Adipocyte (in vitro differentiated cells): ENCODE measurements at places on chromosomes 1 and 21.

- no peak for DNase-seq
These were observed 34.9 kb upstream of the BTG2 start for GRCh38 chr1:203270448-203270847.

DNA sequence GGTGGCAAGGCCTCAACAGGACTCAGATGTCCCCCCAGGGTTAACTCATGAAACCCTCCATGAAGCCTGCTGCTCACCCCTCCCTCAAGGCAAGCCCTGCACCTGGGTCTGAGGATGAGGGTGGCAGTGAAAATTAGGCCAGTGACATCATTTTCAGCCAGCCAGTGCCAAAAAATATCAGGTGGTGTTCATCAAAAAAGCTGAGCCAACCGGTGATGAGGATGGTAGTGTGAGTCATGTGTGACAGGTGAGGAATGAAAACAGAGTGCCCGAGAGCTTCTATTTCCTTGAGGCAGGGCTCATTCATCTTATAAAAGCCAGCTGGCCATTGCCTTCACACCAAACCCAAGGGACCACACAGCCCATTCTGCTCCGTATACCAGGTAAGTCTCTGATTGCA, at the start of gene SPRR1A:
Gene SPRR1A (plus strand): TSS at position 339 of the 400 bp plus-strand sequence. CDS start 1,150 bp downstream, outside the sequence.
- no peak for DNase-seq

DNA sequence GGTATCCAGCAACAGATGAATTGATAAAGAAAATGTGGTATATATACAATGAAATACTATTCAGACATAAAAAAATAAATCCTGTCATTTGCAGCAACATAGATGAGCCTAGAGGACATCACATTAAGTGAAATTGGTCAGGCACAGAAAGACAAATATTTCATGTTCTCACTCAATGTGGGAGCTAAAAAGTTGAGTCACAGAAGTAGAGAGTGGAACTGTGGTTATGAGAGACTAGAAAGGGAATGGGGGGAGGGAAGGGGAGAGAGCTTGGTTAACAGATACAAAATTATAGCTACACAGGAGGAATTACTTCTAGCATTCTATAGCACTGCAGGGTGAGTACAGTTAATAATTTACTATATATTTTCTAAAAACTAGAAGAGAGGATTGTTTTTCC, 37.1 kb upstream of the SERPINC1 start:
- peak; percentile 10 for DNase-seq

DNA sequence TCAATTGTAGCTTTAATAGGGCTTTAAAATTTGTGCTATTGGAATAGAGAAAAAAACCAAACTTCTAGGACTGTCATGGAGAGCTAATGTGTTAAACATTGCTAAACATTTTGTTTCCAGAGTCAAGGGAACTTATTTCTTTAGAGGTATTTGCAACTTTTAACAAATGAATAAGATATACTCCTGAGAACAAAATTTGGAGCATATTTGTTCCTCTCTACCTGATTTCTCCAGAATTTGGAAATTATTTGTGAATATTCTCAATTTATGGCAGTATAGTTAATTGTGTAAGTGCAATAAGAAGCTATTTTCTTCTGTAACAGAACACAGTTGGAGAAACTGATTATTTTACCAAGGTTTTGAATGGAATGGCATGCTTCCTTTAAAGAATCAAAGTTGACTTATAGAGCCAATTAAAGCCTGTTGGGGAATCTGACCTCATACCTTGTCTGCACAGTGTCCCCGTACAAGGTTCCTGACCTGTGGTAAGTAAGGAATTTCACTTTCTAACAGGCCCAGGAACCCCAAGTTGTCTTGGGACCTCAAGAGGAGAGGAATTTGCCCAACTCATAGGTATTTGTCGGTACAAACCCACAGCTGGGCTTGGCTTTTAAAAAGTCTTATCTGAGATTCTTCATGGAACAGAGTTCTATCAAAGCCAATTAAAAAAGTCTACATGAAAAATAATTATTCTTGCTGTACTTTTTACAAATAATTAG, 72.6 kb upstream of the CSF1 start:
- DNase-seq = no peak

- DNase-seq = peak; percentile 72
These were observed 149.5 kb upstream of the B3GALT2 start for GRCh38 chr1:193335806-193336428.

DNA sequence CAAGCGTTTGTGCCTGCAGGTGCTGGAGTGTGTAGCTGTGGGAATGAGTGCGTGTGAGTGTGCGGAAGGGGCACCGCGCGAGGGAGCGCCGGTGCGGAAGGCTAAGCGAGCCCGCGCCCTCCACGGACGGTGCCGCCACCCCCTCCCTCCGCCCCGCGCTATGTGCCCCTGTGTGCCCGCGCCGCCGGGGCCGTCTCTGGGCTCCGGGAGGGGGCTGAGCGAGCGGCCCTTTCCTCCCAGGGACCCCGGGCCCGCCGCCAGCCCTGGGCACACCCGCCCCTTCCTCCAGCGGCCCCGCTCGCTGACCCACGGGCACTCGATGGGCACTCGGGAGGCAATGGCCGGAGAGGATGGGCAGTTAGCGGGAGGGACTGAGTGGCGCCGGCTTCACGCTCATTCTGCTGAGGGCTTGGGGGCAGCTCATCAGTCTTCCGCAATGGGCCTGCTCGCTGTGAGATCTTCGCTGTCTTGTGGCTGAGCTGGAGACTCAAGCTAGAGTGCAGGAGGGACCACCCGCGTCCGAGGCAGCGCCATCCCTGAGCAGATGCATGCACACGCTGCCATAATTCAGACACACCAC, 8.6 kb upstream of the ADGRB2 start:
- no peak for DNase-seq

DNA sequence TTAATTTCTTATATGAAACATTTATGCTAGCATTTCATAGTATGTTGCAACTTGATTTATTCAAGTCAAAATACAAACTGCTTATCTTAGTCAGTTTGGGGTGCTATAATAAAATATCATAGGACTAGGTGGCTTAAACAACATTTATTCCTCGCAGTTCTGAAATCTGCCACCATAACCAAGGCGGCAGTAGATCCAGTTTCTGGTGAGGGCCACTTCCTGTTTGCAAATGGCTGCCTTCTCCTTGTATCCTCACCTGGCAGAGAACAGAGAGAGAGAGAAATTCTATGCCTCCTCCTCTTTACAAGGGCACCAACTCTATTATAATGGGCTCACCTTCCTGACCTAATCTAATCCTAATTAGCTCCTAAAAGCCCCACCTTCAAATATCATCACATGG, 76.1 kb upstream of the RGS2 start:
- no peak for DNase-seq

DNA sequence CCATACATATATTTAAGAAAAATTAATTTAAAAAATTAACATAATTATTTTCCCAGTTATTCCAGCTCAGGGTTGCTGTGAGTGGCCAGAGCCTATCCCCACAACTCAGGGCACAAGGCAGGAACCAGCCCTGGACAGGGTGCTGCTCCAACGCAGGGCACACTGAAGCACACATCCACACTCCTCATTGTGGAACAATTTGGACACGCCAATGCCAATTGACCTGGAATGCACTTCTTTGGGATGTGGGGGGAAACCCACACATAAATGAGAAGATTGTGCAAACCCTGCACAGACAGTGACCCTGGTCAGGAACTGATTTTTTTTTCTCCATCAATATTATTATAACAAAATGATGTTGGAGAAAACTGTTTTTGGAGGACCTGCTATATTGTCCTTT, 23.4 kb downstream of the SAMSN1 start:
- no peak for DNase-seq

DNA sequence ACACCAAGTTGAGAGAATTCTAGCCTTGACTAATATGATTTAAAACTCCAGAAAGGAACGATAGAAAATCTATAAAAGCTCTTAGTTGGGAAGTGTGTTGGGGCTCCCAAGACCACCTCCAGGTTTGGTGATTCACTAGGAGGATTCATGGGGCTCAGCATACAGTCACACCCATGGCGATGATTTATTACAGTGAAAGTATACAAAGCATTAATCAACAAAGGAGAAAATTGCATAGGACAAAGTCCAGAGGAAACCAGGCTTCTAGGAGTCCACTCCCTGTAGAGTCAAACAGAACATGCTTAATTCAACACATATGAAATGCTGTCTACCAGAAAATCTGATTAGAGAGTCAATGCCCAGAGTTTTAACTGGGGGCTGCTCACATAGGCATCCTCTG, 4.8 kb downstream of the CDCA8 start:
- no peak for DNase-seq

- DNase-seq = no peak
These were observed 465.8 kb upstream of the PLXNA2 start for GRCh38 chr1:208709981-208710380.

GRCh38 chr1:227033880-227034279, 93.8 kb downstream of the COQ8A start:
- DNase-seq = no peak

DNA sequence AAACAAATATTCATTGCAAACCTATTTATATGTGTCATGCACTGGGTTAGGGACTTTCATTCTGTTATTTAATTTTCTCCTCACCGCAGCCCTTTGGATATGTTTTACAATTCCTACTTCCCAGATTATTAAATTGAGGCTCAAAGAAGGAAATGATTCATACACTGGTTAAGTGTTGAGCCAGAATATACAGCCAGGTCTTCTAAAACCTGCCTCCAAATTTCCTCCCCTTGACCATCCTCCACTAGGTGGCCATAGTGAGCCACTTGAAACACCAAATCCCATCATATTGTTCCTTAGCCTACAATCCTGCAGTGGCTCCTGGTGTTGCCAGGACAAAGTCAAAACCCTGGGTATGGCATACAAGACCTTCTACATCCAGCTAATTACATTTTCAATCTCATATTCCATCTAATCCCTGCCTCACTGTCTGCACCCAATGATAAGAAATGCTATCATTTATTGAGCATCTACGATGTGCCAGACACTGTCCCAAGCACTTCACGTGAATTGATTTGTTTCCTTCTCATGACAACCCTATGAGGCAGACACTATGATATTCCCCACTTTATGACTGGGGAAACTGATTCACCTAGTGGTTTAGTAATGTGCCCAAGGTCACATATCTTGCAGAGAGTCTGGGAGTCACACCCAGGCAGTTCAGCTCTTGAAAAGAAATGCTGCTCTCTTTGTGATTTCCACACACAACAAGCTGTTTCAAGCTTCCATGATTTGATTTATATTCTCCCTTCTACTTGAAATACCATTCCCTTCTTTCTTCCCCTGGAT, 23.6 kb upstream of the KIRREL1 start:
- DNase-seq = peak; percentile 84

- DNase-seq = no peak
These were observed 28.4 kb upstream of the DMBX1 start for GRCh38 chr1:46461017-46461808.

GRCh38 chr1:38569932-38570656, 289.5 kb downstream of the RRAGC start:
- no peak for DNase-seq

DNA sequence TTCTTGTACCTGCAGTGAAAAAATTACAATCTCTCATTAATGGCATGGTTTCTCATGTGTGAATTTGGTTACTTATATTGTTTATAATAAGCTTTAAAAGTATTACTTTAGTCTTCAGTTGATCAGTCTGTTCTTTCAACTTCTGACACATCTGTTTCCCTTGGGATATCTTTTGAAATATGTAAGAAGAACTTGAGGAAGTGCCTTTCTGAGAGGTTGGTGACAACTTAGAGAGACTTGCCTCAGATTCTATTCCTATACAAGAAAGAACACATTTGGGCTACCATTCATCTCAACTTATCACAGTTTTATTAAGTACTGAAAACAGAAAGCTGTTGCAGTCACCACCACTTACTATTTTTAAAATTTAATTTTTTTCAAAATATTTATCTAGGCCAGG, 8.1 kb downstream of the AKNAD1 start:
- no peak for DNase-seq

DNA sequence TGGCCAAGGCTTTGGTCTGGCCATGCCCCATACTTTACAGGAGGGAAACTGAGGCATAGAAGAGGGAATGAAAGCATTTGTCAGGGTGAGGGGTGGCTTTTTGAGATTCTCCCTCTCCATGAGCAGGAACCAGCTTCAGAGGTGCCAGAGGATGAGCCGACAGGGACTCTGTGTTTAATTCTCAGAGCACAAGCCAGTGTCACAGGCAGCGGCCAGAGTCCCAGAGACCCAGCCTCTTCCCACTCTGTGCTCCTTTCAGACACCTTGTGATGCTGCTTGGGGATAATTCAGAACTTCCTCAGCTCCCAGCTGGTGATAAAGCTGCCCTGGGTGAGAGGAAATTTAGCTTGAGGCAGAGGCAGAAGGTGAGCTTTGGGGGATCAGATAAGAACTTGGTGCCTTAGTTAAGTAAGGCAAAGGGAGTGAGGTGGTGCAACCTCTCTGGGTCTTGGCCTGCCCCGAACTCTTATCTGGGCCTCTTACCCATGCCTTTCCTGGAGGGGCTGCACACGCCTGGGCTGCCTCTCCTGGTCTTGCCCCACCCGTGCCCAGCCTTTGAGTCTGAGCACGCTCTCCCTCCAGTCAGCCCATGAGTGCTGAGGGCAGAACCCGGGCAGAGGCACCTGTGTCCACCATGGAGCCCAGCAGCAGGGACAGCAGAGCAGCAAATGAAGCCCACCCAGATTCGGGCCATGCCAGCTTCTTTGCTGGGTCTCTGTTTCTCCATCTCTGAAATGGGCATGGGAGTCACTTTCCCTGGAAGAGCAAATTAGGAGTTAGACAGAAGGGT, 175.6 kb upstream of the C1orf174 start:
- DNase-seq = no peak
